Pancreas (tissue), 10 donors: ENCODE measurements at places on chromosomes 5 and 9. TPM values are rescaled to one million over a fixed set of nuclear protein-coding genes. Genes with fewer than 3 reads are reported as not detected.
A peak's percentile ranks its signal among the peaks of the same experiment; 100 is the strongest.

DNA sequence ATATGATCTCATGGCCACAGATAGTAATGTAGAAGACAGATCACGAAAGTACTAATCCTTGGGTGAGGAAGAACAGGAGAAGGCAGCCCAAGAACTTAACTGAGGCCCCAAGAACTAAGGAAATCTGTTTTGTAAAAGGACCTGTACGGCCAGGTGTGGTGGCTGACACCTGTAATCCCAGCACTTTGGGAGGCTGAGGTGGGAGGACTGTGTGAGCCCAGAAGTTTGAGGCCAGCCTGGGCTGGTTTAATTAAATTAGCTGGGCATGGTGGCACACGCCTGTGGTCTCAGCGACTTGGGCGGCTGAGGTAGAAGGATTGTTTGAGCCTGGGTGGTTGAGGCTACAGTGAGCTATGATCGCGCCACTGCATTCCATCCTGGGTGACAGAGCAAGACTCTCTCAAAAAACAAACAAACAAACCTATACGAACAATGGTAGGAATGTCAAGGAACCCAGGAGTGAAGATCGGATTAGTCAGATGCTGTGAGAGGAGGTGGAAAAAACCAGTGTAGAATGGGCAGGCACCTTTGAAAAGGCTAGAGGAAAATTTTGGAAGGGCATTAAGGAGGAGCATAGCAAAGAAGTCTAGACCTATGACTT, 283.8 kb upstream of the DMRT1 start:
- H3K4me3 ChIP-seq, result no peak overlapping the region
- peaks cover 7% of the 10 kb centered on the region for H3K4me1 ChIP-seq
- H3K36me3 ChIP-seq, result no peaks in the 10 kb centered on the region
- no peaks in the 10 kb centered on the region for H3K27me3 ChIP-seq
- no peak overlapping the region for H3K27ac ChIP-seq
- no peak for DNase-seq

- no peaks in the 10 kb centered on the region for H3K27me3 ChIP-seq
- no peak for DNase-seq
- no peaks in the 10 kb centered on the region for H3K36me3 ChIP-seq
- no peaks in the 10 kb centered on the region for H3K4me1 ChIP-seq
These were observed 51.2 kb upstream of the SPATA31D4 start for GRCh38 chr9:81877047-81877446.

DNA sequence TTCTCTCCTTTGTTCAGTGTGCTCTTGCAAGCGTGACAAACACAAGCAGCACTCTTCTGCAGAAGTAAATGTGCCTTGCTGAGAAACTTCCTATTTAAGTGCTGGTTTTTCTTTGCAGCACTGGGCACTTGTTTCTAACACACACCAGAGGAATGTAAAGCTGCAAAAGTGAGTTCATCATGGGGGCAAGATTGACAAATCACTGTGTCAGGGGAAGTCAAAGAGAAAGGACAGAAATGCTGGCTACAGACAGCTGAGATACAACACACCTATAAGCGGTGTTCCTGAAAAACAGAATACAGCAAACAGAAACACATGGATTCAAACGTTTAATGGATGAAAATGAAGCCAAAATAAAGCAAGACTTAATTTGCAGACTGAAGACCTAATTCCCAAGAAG, 19.6 kb downstream of the ROR2 start:
- no peaks in the 10 kb centered on the region for H3K27me3 ChIP-seq
- H3K4me3 ChIP-seq, result no peak overlapping the region
- H3K4me1 ChIP-seq, result no peaks in the 10 kb centered on the region
- H3K36me3 ChIP-seq, result no peaks in the 10 kb centered on the region
- no peak overlapping the region for H3K27ac ChIP-seq

DNA sequence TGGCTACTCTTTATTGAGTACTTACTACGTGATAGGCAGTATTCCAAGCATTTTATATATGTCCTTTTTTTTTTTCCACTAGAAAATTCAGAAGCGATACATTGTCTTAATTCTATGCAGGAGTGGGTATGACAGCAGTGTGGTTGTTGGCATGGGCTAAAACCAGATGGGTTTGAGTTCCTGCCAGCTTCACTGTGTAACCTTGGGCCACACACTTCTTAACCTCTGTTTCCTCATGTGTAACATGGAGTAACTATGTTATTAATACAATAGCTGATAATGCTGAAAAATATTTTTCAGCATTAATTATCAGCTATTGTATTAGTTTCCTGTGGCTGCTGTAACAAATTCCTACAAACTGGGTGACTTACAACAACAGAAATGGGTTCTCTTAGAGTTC, 12.0 kb downstream of the SNX18 start:
- H3K4me3 ChIP-seq, result no peak overlapping the region
- no peak for DNase-seq
- no peak overlapping the region for H3K27ac ChIP-seq
- no peaks in the 10 kb centered on the region for H3K36me3 ChIP-seq
- peaks cover 13% of the 10 kb centered on the region for H3K4me1 ChIP-seq

- no peaks in the 10 kb centered on the region for H3K4me1 ChIP-seq
- H3K4me3 ChIP-seq, result no peak overlapping the region
- peak; percentile 14 for DNase-seq
- no peaks in the 10 kb centered on the region for H3K36me3 ChIP-seq
These were observed 50.4 kb upstream of the NOTCH1 start for GRCh38 chr9:136596217-136596616.

- no peak within 1 kb of the TSS for H3K27ac ChIP-seq
- no peaks in the 10 kb centered on the region for H3K36me3 ChIP-seq
- peak within 1 kb of the TSS; percentile 18 for H3K4me3 ChIP-seq
- peaks cover 3% of the 10 kb centered on the region for H3K27me3 ChIP-seq
These were observed at the start of gene PALM2AKAP2 for GRCh38 chr9:109779711-109780452. Gene PALM2AKAP2, plus strand, starts transcription at chr9:109780198. Its CDS starts 291 bp downstream, at chr9:109780489.

DNA sequence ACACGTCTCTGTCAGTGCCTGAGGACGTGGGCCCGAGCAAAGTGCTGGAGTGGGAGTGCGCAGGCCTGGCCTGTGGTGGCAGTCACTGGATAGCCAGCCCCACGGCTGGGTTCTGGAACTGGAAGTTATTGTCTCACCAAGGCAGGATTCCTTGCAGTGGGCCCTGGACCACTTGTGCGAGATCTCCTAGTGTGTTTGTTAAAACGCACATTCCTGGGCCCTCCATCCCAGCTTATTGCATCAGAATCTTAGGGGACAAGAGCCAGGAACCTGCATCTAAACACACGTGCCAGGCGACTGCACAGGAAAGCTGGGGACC, 26.9 kb downstream of the PTPA start:
- peaks cover 15% of the 10 kb centered on the region for H3K4me1 ChIP-seq
- no peaks in the 10 kb centered on the region for H3K27me3 ChIP-seq
- DNase-seq, result no peak
- H3K4me3 ChIP-seq, result no peak overlapping the region
- peak overlapping the region; percentile 23 for H3K27ac ChIP-seq

GRCh38 chr9:35042891-35043545, 29.4 kb downstream of the VCP start:
- H3K27me3 ChIP-seq, result no peaks in the 10 kb centered on the region
- no peak for DNase-seq
- H3K27ac ChIP-seq, result no peak overlapping the region
- no peak overlapping the region for H3K4me3 ChIP-seq

DNA sequence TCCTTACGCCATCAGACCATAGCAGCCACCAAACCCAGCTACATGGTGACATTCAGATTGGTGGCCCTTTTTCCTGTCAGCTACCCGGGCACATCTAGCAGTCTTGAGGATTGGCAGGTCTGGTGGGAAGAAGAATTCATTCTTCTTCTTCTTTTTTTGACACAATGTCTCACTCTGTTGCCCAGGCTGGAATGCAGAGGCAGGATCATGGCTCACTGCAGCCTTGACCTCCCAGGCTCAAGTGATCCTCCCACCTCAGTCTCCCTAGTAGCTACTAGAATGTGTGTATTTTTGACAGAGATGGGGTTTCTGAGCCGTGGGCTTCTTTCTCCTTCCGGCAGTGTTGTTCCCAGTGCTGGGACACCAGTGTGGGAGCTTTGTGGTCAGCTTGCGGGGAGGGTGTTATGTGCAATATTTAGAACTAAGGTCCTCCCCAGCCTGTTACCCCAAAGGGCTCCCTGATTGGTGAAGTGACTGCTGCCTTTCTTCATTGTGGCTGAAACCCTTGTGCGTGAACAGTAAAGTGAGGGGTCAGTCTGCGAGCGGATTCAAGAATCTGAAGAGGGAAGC, 3.4 kb downstream of the NTMT1 start:
- no peak for DNase-seq
- no peak overlapping the region for H3K27ac ChIP-seq
- H3K4me1 ChIP-seq, result peaks cover 17% of the 10 kb centered on the region
- no peaks in the 10 kb centered on the region for H3K27me3 ChIP-seq
- H3K36me3 ChIP-seq, result peaks cover 13% of the 10 kb centered on the region

GRCh38 chr9:98935071-98935505, 8.6 kb upstream of the COL15A1 start:
- H3K4me1 ChIP-seq, result peaks cover 3% of the 10 kb centered on the region
- no peak overlapping the region for H3K4me3 ChIP-seq
- H3K27ac ChIP-seq, result no peak overlapping the region
- H3K36me3 ChIP-seq, result no peaks in the 10 kb centered on the region

- H3K27ac ChIP-seq, result no peak overlapping the region
- no peaks in the 10 kb centered on the region for H3K4me1 ChIP-seq
- H3K36me3 ChIP-seq, result no peaks in the 10 kb centered on the region
- no peaks in the 10 kb centered on the region for H3K27me3 ChIP-seq
These were observed 302.1 kb downstream of the NR2F1-AS1 start for GRCh38 chr5:93278896-93279295.

DNA sequence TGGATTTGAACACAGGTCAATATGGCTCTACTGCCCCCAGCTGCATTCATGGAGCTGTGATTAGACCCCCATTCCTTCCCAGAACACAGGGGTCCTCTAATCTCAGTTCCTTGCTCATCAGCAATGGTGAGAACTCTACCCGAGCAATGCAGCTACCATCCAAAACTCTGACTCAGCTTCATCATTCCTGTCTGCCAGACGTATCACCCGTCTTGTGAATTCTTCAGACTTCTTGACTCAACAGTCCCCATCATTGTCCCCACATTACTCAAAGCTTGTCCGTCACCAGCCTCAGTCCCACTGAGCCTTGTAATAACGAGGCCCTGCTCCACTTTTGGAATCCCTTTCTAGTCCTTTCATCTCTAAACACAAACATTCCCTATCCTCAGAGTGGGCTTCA, 36.3 kb upstream of the STX17 start:
- H3K27ac ChIP-seq, result no peak overlapping the region
- no peaks in the 10 kb centered on the region for H3K27me3 ChIP-seq
- no peaks in the 10 kb centered on the region for H3K4me1 ChIP-seq
- DNase-seq, result no peak
- no peaks in the 10 kb centered on the region for H3K36me3 ChIP-seq

GRCh38 chr5:29993286-29993685, 1200.2 kb upstream of the CDH6 start:
- H3K4me3 ChIP-seq, result no peak overlapping the region
- no peak overlapping the region for H3K27ac ChIP-seq
- no peak for DNase-seq
- no peaks in the 10 kb centered on the region for H3K36me3 ChIP-seq
- H3K4me1 ChIP-seq, result no peaks in the 10 kb centered on the region
- no peaks in the 10 kb centered on the region for H3K27me3 ChIP-seq

DNA sequence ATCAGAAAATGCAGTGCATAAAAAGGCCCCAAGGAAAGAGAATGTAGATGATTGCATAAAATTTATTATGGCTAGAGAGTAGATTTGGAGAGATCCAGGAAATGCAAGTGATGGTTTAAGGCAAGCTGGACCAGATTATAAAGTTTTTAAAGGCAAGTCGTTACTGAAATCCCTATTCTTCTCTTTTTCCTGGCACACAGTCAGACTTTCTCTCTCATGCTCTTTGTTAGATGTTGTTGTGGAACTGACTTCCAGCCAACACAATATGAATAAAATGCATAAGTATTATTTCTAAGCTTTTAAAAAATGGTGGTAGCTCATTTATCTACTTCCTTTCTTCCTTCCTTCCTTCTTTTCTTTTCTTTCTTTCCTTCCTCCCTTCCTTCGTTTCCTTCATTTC, 1085.4 kb upstream of the CDH6 start:
- no peak overlapping the region for H3K4me3 ChIP-seq
- no peaks in the 10 kb centered on the region for H3K27me3 ChIP-seq
- DNase-seq, result no peak
- H3K4me1 ChIP-seq, result no peaks in the 10 kb centered on the region

DNA sequence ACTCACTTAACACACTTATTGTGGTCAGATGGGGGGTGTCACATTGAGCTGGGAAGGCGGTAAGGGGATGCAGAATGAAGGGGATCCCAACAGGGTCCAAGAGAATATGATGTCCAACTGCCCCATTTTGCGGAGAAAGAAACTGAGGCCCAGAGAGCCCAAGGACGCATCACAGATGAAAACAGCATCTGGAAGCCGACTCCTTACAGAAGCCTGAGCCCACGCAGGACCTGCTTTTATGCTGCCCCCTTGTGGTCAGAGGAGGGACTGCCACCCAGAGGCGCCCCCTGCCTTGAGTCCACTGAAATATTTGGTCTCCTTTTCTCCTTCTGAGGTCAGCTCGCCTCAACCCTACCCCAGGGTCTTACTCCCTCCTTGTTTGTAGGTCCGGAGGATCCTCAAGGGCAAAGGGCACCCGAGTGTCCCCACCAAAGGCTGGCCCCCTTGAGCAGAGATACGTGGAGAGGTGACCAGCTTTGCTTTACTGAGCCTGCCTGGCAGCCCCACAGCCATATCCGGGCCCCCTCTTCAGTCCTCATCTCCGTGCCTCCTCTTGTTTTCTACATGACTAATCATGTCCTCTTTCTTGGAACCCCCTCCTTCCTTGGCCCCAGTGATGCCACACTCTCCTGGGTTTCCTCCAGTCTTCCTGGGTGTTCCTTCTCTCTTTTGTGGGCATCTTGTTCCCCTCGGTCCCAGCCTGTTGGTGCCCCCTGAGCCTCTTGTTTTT, 30.0 kb upstream of the TTLL11 start:
- H3K27ac ChIP-seq, result no peak overlapping the region
- no peak overlapping the region for H3K4me3 ChIP-seq
- H3K27me3 ChIP-seq, result no peaks in the 10 kb centered on the region
- peak; percentile 75 for DNase-seq
- H3K36me3 ChIP-seq, result no peaks in the 10 kb centered on the region

DNA sequence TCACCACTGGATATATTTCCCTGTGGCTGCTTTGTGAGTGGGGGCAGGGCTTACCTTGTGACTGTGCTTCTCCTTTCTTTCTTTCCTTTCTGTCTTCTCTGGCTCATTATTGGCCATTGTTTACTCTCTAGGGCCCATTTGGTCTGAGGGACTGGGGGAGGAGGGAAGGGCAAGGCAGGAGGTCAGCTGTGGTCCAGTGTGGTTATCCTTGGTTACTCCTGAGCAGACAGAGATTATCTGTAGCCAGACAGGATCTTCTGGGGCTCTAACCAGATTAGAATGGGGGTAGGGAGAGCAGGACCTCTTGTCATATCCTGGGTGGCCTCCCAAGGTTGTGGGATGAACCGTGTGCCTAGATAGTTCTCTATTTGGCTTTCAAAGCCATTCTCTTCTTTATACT, 71.2 kb downstream of the ANKRD55 start:
- no peaks in the 10 kb centered on the region for H3K27me3 ChIP-seq
- DNase-seq, result no peak
- no peaks in the 10 kb centered on the region for H3K36me3 ChIP-seq
- no peak overlapping the region for H3K4me3 ChIP-seq

GRCh38 chr5:14101922-14102321, 41.2 kb upstream of the TRIO start:
- H3K4me3 ChIP-seq, result no peak overlapping the region
- DNase-seq, result no peak
- no peak overlapping the region for H3K27ac ChIP-seq
- no peaks in the 10 kb centered on the region for H3K27me3 ChIP-seq
- no peaks in the 10 kb centered on the region for H3K4me1 ChIP-seq

Gene C6
- 75.2 TPM for total RNA-seq

Gene EGR1
- 29.7 TPM for total RNA-seq

Gene PCDHB4
- 7.2 TPM for total RNA-seq

Gene DNAH5
- total RNA-seq, result 1.7 TPM

Gene FLT4
- total RNA-seq, result 1.0 TPM

Gene NUTM2F
- total RNA-seq, result not detected

Gene PCDHB8
- 2.3 TPM for total RNA-seq
